ENCODE measurements at places on chromosomes 16 and 17.

- DNase-seq, result no peak
Measured at GRCh38 chr17:34169496-34169895, 85.6 kb upstream of the CCL2 start.

- no peak for DNase-seq
Measured at GRCh38 chr17:81884520-81884919, 6.9 kb downstream of the ALYREF start.

DNA sequence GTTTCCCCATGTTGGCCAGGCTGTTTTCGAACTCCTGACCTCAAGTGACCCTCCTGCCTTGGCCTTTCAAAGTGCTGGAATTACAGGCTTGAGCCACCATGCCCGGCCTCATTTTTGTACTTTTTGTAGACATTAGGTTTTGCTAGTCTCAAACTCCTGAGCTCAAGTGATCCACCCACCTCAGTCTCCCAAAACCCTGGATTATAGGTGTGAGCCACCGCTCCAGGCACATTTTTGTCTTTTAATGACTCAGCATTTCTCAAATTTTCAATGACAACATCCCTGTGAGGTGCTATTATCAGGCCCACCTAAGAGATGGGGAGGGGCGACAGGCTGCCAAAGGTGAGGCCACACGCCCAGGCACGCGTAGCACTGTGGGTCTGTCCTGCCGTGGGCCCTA is 1.1 kb downstream of the SEPTIN12 start:
- no peak for DNase-seq

DNA sequence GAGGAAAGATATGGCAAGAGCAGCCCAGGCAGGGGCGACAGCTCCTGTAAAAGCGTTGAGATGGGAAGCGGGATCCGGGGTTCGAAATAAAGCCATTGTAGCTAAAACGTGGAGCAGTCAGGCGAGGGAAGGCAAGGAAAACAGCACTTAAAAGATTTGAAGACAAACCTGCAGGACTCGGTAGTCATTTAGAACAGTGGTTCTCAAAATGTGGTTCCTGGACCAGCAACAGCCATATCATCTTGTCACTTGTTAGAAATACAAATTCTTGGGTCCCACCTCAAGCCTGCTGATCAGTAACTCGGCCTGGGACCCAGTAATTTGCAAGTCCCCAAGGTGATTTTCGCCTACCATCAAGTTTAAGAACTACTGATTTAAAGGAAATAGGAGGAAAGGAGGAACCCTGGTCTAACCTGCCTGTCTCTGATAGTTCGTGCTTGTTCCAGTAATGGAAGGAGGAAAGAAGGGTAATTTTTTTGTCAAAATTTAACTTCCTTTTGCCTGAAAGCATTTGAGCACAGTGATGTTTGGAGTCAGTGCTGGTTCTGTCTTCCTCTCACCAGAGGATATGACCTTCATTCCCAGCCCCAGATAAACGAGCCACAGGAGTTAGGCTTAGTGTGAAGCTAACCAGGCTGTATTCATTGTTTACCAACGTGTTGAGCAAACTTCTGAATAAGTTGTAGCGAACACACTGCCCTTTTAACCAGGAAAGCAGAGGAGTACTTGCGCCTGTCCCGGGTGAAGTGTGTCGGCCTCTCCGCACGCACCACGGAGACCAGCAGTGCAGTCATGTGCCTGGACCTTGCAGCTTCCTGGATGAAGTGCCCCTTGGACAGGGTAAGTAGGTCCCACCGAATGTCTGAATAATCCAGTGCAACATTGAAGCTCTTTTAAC is 1.1 kb downstream of the ORC6 start:
- no peak for DNase-seq

DNA sequence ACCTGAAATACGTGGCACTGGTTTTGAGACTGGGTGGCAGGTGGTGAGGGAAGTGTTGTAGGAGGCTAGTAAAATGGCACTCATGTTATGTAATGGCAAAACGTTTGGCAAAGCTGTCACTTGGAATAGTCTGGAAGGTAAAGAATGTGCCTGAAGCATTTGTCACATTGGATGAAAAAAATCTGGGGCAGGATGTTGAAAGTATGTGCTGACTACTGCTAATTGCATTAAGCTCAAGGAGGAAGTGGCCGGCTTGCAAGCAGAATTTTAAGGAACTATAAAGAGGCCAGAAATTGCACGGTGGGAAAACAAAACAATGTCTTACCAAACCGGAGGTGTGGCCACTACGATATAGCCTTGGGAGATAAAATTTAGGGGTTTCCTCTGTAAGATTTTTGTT is 26.6 kb upstream of the NLRP1 start:
- DNase-seq, result no peak

DNA sequence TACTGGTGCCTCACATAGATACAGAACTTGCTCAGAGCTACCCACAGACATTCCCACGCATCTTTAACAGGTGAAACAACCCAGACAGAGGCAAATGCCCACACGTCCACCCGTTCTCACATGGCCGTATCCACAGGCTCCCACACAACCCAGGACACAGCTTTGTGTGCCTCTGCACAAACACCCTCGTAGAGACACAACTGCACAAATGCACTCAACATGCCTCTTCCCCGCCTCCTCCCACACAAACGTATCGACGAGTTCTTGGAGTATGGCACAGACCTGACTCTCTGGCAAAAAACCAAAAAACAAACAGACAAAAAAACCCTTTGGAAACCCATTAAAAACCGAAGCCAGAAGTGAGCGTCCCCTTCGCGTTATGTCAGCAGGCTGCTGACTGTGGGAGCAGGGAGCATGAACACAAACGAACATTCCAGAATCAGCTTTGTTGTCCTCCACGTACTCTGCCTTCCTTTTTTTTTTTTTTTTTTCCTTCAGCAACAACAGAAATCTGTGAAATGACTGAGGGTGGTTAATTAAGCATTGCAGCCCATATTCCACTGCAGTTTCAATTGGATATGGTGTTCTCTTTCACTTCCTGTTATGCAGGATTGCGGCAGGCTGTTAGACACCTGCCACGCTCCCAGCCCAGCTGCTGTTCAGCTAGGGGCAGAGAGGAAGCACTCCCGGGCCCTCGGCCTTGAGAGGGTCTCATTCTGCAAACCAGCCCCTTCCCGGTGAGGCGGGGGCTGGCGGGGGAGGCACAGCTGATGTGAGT is 313.7 kb downstream of the MAF start:
- no peak for DNase-seq

- DNase-seq, result no peak
Measured at GRCh38 chr16:78786635-78787034, 687.2 kb downstream of the WWOX start.

DNA sequence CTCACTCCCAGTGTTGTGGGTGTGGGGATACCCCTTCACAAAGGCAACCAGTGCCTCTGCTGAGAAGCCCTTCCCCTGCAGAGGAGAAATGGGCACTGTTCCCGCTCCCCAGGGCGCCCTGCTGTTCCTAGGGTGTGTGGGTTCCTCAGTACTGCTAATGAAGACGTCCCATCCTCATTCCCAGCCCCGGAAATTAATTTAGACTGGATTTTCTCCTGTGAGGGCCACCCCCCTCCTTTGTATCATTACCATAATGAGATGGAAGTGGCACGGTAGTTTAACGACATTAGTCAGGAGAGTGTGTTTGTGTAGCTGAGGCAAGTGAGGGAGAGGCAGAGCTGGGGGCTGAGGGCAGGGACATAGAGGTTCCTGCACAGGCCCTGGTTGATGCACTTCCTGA is 53.2 kb downstream of the PIPOX start:
- DNase-seq, result no peak

- DNase-seq, result no peak
Measured at GRCh38 chr16:85897382-85897781, 1.6 kb upstream of the IRF8 start.

GRCh38 chr17:1461198-1461944 is 5.3 kb upstream of the CRK start:
- DNase-seq, result no peak

- DNase-seq, result no peak
Measured at GRCh38 chr17:14748036-14748710, 447.3 kb downstream of the HS3ST3B1 start.

DNA sequence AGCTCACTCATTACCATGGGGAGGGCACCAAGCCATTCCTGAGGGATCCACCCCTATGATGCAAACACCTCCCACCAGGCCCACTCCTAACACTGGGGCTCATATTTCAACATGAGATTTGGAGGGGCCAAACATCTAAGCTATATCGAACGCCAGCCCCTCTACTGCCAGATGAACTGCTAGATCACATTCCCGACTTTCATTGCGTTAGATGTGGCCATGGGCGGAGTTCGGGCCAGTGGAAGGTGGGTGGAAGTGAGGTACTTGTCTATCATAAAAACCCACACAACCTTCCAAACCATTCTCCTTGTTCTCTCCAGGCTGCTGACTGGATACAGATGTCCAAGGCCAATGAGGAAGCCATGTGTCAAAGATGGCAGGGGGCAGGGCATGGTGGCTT is 27.0 kb upstream of the ANKRD40CL start:
- no peak for DNase-seq

GRCh38 chr16:27729516-27730304 is 179.8 kb downstream of the KATNIP start:
- DNase-seq, result no peak

DNA sequence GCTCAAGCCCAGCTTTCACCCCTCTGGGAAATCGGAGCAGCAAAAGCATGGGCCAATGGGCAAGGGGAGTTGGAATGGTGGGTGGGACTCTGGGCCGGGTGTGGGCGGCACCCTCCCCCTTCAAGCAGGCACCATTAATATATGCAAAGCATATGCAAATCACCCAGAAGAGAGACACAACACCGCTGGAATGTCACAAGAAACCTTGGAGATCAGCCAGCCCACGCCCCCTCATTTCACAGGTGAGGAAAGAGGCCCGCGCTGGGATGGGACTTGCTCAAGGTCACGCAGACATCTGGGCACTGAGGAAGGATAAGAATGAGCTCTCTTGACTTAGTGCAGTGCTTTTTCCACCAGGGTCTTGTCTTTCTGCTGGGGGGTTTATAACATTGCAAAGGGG is 4.8 kb downstream of the SRCIN1 start:
- DNase-seq, result no peak

DNA sequence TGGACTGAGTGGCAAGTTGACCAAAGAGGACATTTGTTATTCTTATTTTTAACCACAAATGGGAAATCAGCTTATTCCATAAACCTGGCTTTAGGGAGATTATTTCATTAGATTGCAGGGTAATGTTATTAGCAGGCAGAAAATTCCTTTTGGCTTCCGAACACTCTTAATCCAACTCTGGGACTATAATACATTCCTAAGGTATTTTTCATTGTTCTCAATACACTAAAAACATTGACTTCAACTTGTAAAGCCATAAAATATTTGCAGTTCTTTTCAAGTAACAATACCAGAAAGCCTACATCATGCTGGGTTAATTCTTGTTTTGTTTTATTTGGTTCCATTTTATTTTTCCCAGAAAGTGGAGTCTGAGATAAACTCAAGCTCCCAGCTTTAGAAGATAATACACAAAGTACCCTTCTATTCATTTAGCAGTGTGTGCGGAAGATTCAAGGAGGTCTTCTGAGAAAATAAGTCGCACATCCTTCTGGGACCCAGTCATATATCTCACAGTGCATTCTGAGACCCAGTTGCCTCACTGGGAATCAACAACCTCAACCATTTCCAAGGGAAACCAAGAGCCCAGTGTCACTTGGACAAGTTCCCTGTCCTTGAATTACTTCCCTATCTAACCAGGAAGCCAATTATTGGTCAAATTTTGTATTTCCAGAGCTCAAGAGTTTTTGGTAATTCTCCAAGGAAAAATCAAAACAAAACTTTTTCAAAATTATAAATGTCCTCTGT is 389.6 kb upstream of the DYNLRB2 start:
- DNase-seq, result no peak

All from activated CD4-positive, alpha-beta T cell treated with anti-CD3 and anti-CD28 coated beads, Interleukin-2, amount 50 U/mL, for 1 hour (primary cell).